GM04503 (cell line): ENCODE measurements at places on chromosomes 2 and 18.
A peak's percentile ranks its signal among the peaks of the same experiment; 100 is the strongest.

DNA sequence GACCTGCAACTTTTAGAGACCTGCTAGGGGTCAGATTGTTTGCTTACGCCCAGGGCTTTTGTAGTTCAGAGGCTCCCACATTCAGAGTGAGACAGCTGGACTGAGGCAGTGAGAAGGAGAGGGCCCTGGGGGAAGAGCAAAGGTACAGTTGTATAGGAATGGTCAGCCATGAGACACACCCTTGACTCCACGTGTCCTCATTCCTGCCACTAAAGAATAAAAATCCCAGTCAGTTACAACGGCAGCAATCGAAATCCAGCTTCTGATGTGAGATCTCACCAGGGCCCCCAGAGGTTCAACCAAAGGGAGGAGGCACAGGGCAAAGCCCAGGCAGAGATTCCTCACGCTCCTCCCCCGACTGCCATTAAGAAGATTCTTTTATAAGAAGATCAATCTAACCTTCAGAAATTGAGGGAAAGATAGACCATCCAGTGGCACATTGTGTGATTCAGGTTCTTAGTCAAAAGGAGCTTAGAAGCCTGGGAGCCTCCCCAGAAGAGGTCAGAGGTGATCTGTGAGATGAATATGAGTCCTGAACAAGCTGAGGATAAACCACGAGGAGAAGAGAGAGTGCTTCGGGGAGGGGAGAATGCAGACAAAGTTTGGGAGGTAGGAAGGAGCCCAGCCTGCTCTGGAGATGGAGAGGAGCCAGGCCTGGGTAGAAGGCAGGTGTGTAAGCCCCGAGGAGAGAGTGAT is 317.0 kb downstream of the CYP26B1 start:
- DNase-seq: no peak

- DNase-seq: no peak
Observed at GRCh38 chr18:25225151-25225550, 126.8 kb downstream of the ZNF521 start.

- no peak for DNase-seq
Observed at GRCh38 chr2:230900336-230900995, 24.6 kb downstream of the GPR55 start.

DNA sequence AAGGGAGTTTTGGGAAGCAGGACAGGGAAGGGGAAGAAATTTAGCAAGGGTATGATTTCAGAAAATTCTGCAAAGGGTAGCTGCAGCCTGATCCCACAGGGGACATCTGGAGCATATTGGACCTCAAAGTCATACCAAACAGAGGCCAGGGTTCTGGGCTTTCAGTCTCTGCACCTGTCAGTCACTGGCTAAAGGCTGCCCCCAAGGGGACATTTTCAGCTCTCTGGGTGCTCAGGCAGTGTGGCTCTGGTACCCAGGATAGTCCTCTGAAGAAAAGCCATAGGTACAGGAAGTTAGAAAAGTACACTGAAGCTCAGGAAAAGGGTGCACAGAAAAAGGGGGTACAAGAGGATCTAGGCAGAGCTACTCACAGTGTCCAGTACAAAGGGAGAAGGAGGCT is 149.2 kb downstream of the INSIG2 start:
- no peak for DNase-seq

- DNase-seq: peak; percentile 79
Observed at GRCh38 chr2:128408349-128409305, 90.0 kb upstream of the HS6ST1 start.
